ENCODE measurements at places on chromosomes 6 and 20.

- DNase-seq = no peak
Measured at GRCh38 chr6:148479497-148479896, 136.9 kb downstream of the SASH1 start.

GRCh38 chr6:150767571-150768018 is 97.9 kb upstream of the MTHFD1L start:
- DNase-seq = no peak

DNA sequence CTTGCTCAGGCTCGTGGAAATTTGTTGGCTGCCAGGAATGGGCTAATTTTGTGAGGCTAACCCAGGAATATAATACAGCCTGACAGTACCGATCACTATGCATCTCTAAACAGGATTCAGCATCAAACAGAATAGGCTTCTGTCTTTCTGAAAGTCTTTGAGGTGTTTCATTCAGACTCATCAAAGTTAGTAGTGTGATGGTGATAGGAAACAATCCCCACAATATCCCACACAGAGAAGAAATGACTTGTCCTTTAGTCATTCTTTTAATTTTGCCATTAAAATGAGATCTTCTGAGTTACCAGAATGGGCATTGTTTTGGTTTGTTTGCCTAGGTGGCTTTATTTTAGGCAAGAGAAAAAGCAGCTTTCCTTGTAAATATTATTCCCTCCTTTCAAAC is 54.3 kb downstream of the FAM229B start:
- DNase-seq = no peak

GRCh38 chr20:51262240-51262639 is 239.3 kb upstream of the KCNG1 start:
- DNase-seq = no peak

DNA sequence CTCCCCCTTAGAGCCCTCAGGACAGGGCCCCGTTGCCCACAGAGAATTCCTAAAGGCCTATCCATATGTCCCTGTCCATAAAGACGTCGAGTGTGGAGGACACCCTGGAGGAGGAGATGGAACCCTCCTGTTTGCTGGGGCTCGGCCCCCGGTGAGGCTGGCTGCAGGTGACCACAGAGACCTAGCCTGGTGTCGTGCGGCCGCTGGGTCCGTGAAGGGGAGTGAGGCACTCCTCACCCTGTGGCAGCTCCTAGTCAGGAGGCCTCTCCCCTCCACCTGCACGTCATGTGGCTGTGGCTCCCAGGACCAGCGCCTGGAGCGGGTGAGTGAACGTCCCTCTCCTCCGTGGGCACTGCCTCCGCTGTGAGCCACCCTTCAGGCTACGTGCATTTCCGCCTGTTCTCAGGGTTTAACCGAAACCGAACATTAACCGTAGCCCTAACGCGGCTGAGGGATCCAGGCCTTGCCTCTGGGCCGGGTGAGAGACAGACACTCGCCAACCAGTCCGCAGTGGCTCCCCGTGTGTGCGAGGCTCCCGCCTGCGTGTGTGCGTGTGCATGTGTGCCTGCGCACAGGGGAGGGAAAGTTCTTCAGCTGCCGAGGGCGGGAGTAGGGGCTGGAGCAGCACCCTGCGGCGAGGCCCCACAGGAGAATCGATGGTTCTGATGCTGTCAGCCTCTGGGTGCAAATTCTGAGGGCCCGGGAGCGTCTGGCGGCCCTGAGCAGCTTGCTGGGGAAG is 5.9 kb upstream of the TCEA2 start:
- DNase-seq = no peak

DNA sequence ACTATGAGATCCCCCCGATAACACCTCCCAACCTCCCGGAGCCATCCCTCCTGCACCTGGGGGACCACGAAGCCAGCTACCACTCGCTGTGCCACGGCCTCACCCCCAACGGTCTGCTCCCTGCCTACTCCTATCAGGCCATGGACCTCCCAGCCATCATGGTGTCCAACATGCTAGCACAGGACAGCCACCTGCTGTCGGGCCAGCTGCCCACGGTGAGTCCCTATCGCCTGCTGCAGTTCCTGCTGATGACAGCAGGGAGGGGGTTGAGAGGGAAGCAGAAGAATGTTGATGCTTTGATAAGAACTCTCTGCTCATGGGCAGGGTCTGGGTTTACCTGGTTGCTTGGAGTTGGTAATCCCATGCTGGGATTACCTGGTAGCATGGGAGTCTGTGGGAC is 91.9 kb downstream of the TOX2 start:
- DNase-seq = no peak

DNA sequence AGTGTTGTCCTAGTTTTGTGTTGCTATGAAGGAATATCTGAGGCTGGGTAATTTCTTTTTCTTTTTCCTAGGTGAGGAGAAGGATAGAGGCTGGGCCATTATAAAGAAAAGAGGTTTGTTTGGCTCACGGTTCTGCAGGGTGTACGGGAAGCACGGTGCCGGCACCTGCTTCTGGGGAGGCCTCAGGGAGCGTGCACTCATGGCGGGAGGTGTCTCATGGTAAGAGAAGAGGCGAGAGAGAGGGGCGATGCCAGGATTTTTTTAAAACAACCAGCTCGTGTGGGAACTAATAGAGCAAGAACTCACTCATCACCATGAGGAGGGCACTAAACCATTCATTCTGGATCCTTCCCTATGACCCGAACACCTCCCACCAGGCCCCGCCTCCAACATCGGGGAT is 14.2 kb upstream of the NPBWR2 start:
- no peak for DNase-seq

GRCh38 chr20:36121981-36122930 is 32.3 kb upstream of the EPB41L1 start:
- no peak for DNase-seq

GRCh38 chr20:20992277-20992676 is 113.9 kb downstream of the LINC00237 start:
- DNase-seq = no peak

DNA sequence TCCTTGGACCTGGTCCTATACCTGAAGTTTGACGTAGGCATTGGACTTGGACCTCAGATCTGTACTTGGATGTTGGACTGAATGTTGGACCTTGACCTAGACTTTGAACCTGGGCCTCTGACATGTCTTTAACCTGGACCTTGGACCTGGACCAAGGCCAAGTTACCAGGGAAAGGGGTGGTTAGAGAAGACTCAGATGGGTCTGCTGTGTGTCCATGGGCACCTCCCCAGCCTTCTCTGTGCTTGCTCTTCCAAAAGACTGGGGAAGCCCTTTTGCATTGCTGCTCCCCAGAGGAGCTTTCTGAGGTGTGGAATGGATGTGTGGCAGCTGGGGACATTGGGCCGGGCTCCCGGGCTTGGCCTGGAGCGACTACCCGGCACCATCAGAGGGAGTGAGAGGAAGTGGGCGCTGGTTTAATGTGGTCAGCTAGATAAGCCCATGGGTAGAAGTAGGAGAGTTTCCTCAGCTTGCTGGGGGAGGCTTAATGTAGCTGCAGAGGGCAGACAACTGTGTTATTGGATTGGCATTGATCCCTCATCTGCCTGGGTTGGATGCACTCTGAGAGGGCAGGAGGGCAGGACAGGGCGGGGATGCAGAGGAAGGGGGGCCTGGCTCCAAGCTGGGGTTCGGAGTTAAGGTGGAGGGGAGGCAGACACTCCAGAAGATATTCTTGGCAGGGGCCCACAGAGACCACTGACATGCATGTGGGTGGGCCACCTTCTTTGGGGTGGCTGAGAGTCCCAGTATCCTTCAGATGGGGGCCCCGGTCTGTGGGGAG is 4.2 kb downstream of the SCRT2 start:
- DNase-seq = no peak

DNA sequence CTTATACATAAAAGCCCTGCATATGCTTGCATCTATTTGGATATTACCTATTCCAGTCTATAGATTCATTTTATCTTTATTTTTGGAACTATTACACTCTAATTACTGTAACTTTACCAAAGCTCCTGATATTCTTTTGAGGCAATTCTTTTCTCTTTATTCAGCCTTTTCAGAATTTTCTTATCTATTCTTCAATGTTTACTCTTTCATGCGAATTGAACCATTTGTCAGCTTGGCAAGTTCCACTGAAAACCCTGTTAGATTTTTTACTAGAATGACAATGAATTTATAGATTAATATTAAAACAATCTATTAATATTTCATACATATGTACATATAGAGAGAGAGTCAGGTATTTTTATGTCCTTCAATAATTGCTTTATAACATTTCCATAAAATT is 554 bp upstream of the MEP1A start:
- no peak for DNase-seq

DNA sequence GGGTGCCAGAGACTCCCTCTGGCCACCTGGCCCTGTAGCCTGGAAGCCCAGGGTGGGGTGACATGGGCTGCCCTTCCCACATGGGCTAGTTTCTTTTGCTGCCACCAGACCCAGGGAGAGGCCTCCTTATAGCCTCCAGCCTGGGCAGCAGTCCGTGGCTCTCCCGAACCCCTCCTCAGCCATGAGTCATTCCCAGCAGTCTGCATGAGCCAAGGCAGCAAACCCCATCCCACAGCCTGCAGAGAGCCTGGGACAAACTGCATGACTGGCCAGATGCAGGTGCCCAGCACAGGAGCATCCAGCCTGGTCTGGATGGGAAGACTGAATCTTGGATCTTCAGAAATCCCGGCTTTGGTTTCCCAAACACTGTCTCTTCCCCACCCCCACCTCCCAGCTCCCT is 75.7 kb downstream of the MRPL14 start:
- DNase-seq = no peak

DNA sequence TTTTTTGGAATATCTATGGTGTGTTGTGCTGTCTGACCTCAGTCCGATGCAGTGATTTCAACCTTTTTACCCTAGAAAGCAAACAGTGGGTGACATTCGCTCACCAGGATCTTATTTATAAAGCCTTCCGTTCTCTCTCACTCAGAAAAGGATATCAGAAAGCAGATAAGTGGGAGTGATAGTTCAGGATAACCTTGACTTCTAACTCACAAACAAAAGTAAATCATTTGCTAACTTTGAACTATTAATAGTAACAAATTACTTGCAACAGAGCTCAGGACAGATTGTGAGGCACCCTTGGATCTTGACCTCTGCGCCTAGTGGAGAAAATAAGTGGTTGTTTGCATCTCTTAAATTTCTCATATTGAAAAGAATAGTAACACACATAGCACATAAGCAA is 637.1 kb upstream of the CITED2 start:
- DNase-seq = no peak

- no peak for DNase-seq
Measured at GRCh38 chr6:133945158-133945557, 7.9 kb upstream of the TBPL1 start.

Measured in activated T-helper 1 cell treated with anti-CD3 and anti-CD28 coated beads, Interleukin-12 subunit alpha, Interleukin-12 subunit beta, Interleukin-2, Interleukin-4 antibody, amounts not matched to agents 30 ng/mL and 10 ng/mL and 1 ng/mL, durations not matched to agents 14 hours and 24 hours and 36 hours (primary cell).